ENCODE measurements at places on chromosomes 2 and 18.

GRCh38 chr2:172307800-172308199, 119.6 kb upstream of the ITGA6 start:
- DNase-seq, result peak; percentile 14

DNA sequence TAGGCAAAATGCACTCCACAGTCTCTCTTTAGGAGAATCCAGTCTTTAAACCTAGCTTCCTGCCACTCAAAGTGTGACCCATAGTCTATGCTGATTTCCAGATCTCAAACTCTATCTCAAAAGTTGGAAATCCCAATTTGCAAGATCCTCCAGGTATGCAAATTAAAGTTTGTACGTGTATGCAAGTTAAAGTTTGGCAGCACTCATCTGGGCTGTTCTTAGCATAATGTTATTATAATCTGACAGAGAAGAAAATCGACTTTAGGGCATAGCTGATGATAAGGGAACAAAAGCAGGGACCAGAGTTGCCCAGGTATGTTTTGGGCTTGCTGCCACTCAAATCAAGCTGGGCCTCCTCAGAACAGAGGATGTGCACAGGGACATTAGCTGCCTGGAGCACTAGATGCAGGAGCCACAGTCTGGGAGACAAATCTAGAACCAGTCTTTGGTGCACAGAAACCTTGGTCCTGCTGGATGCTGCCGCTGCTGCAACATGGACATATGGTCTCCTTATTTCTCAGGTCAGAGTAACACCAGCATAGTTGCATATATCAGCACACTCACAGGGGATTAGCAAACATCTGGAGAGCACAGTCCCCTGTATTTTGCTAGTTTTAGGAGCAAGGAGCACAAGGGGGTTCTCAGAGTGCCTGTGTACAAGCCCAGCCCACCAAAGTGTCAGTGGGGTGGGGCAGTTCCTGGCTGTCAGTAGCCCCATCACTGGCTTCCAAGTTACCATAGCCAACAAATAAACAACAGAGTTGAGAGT, 242.6 kb downstream of the TTC32 start:
- DNase-seq, result no peak

- no peak for DNase-seq
Observed at GRCh38 chr18:76487782-76488181, 7.3 kb downstream of the ZNF516 start.

DNA sequence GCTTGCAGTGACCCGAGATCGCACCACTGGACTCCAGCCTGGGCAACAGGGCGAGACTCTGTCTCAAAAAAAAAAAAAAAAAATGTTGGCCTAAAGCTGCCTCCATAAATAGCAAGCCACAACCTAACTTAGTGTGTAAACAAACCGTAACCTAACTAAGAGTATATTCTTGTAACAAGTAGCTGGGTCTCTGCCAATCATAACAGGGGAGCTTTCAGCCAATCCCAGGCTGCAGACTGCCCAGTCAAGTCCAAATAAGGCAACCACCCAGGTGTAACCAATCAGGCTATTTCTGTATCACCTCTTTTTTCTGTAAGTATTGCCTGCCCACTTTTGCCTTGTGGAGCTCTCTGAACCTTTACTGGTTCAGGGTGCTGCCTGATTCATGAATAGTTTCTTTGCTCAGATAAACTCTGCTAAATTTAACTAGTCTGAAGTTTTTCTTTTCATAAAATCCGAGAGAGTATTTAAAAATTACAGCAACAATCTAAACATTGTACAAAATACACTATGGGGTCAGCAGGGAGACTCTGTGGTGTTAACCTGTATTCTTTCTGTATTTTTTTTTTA, 4.5 kb downstream of the PSTPIP2 start:
- DNase-seq, result no peak

DNA sequence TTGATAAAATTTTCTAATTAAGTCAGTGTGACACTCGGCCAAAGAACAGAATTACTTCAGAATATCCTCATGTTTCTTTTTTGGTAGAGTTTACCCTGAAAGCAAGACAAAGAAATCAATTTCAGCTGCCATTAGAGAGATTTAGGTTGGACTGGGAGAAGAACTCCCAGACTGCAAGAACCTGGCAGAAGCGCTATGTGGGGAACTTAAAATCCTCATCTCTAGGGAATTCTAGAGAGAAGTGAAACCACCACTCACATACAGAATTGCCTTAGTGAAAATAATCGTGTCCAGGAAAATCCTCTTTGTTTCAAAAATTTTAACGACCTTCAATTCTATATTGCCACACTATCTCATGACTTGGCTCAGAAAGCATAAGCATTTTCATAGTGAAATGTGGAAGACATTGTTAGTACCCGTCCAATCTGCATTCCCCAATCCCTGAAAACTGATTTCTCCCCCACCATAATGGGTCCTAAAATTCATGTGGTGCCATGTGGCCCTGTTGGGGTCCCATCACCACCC, 297.3 kb upstream of the MEIS1 start:
- DNase-seq, result no peak

DNA sequence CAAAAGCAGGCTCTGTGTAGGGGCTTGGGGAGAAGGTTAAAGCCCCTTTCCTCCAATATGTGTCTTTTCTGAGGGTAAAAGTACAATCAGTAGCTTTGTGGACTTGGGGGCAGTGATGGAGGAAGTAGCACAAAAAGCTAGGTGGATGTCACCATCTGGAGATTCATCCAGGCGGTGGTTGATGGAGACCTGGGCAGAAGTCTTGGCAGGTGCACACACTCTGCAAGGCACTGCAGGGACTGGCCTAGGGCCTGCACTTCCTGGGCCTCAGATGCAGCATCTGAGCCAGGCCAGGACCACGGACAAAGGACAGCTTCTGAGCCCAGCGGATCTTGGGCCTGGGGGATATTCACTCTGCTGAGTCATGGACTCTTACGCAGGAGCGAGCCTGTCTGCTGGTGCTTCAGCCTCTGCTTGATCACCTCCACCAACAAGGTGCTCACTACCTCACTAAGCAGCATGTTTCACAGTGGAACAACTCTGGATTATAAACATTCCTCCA, 391.1 kb downstream of the TNS1 start:
- no peak for DNase-seq

- DNase-seq, result no peak
Observed at GRCh38 chr2:177733-178132, 86.1 kb downstream of the SH3YL1 start.

GRCh38 chr18:70022636-70023035, 75.0 kb upstream of the CD226 start:
- no peak for DNase-seq
